Sciatic nerve (tissue), 2 donors: ENCODE measurements at places on chromosomes 5 and 9. TPM values are rescaled to one million over a fixed set of nuclear protein-coding genes. Genes with fewer than 3 reads are reported as not detected.

Gene RFESD
- 3.9 TPM for total RNA-seq

GRCh38 chr5:39843767-39844166, 419.0 kb upstream of the DAB2 start:
- DNase-seq = no peak

Gene SLC36A2
- total RNA-seq = 30.2 TPM

Gene TBC1D2
- total RNA-seq = 16.3 TPM

Gene IFNA2
- total RNA-seq = not detected

DNA sequence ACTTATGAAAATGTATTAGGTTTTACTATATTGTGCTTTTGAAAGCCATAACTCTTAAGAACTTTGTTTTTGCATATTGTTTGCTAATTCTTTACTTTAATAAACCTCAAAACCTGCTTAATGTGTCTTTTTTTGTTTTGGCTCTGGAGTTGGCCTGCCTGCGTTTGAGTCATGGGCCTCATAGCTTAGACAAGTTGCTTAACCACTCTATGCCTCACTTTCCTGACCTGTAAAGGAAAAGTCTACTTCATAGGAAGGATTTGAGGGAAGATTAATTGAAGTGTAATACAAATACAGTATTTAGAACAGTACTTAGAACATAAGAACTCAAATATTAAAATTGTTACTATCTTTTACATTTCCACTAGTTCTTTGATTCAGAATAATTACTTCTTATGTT, 10.3 kb downstream of the SMIM32 start:
- DNase-seq = no peak

Gene MYMK
- total RNA-seq = not detected

DNA sequence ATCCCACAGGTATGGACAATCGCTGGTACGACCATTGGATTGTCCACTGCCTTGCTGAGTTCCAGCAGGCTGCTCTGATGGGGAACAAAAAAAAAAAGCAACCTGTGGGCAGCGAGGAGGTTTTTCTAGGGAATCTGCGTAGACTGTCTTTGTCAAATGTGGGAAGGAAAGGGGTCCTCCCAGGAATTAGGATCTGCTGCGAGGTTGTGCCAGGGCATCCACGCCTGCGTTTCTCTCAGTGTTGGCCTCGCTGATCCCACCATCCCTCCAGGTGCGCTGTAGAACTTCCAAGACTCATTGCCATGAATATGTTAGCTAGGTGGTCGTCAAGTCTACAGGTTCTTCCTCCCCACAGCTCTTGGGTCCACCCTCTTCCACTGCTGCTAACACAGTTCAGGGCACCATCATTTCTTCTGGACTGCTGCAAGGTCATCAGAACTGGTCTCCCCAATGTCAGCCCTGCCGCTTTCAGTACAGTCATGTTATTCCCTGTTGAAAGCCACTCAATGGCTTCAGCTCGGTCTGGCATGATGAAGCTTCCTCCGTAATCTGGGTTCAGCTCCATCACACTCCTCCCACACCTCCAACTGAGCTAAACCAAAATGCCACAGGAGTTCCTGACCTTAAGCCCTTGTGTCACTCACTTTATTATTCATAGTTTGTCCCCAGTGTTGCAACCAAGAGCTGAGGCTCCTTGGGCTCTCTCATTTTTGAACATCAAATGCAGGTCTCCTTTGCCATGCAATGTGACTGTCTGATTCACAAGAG, 79.5 kb upstream of the DMRT1 start:
- no peak for DNase-seq

DNA sequence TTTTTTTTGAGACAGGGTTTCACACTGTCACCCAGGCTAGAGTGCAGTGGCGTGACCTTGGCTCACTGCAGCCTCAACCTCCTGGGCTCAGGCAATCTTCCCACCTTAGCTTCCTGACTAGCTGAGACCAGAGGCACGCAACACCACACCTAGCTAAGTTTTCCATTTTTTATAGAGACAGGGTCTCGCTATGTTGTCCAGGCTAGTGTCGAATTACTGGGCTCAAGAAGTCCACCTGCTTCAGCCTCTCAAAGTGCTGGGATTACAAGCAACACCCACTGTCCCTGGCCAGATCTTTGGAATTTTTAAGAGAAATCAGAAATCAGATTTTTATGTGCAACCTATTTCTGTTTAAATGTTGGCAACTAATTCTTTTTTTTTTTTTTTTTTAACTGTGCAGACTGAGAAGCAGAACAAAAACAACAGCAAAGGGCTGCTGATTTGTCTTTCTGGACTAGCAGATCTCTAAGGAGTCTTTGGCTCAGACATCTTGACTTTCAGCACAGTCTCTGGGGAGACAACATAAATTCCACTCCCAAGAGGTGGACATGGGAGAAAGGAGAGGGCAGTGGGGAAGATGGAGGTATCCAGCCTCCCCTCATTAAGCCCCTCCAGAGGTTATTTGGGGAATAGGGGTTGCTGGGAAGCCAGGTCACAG, 54.4 kb upstream of the FABP6 start:
- DNase-seq = no peak

GRCh38 chr9:134053941-134054761, 13.7 kb downstream of the BRD3 start:
- DNase-seq = peak; percentile 59

- peak; percentile 34 for DNase-seq
These were observed 102.4 kb downstream of the ZNF354C start for GRCh38 chr5:179162351-179163235.

GRCh38 chr9:134403682-134404301, 77.5 kb downstream of the RXRA start:
- DNase-seq = peak; percentile 90

Gene TXNDC8
- not detected for total RNA-seq

Gene GABRP
- total RNA-seq = 0.45 TPM

- DNase-seq = no peak
These were observed 122.1 kb upstream of the ADAMTS16 start for GRCh38 chr5:5017827-5018577.
